Tibial nerve (tissue), 4 donors: ENCODE measurements at places on chromosomes 5 and 9. TPM values are rescaled to one million over a fixed set of nuclear protein-coding genes. Genes with fewer than 3 reads are reported as not detected.

DNA sequence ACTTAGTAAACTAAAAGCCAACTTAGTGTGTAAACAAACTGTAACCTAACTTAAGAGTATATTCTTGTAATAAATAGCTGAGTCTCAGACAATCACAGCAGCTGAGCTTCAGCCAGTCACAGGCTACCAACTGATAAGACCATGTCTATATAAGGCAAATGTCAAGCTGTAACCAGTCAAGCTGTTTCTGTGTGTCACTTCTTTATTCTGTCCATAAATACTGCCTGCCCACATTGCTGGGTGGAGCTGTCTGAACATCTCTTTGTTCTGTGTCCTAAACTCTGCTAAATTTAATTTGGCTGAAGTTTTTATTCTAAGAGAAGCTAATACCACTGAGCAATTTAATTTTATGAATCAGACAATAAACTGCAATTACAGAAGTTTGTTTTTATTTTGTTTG, 412.1 kb upstream of the CDH10 start:
- H3K4me1 ChIP-seq, result no peaks in the 10 kb centered on the region
- no peak for DNase-seq
- H3K36me3 ChIP-seq, result no peaks in the 10 kb centered on the region
- no peak overlapping the region for H3K27ac ChIP-seq

DNA sequence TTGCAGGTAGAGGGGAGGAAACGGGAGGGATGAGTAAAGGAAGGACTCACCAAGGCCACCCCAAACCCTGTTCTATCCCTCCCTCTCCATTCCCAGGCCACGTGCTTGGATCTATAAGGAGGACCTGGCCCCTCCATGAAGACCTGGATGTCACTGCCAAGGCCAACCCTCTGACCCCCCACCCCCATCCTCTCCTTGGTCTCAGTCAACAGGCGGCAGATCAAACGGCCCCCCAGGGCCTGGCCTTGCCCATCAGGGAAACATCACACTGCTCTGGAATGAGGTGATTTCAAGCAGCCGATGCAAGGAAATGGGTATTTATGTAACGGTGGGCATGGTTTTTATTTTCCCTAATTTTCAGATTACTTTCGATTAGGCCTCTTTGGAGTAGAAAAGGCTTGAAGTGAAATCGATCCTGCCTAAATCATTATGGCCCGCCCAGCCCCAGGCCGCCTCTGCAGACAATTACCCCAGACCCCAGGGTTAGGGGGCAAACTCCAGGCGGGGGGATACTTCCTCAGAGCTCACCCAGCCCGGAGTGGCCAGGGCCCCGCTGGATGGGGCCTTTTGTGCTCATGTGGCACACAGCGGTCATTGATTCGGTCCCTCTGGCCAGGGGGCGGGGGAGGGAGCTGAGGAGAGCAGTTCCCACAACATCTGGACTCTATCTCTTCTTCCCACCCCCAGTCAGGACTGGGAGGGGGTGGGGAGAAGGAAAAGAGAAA, 125.3 kb downstream of the PHF2 start:
- no peaks in the 10 kb centered on the region for H3K36me3 ChIP-seq
- no peak overlapping the region for H3K4me3 ChIP-seq
- H3K4me1 ChIP-seq, result no peaks in the 10 kb centered on the region
- no peak for DNase-seq
- H3K27me3 ChIP-seq, result no peaks in the 10 kb centered on the region

DNA sequence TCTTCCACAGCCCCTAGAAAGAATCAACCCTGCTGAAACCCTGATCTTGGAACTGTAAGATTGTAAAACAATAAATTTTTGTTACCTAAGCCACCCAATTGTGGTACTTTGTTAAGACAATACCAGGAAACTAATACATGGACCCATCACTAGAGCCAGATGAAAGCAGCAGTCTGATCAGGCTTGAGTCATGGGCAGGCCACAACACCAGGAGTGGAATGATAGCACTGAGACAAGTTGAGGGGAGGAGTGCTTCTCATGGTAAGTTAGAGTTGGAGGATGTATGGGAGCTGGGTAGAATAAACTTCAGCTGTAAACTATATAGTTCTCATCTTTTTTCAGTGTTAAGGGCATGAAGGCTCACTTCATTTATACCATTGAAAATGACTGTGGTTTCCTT, 164.4 kb upstream of the OR13F1 start:
- H3K36me3 ChIP-seq, result no peaks in the 10 kb centered on the region
- H3K27me3 ChIP-seq, result no peaks in the 10 kb centered on the region
- H3K27ac ChIP-seq, result no peak overlapping the region
- H3K4me3 ChIP-seq, result no peak overlapping the region
- H3K4me1 ChIP-seq, result no peaks in the 10 kb centered on the region

- no peak overlapping the region for H3K4me3 ChIP-seq
- no peak overlapping the region for H3K27ac ChIP-seq
- no peaks in the 10 kb centered on the region for H3K36me3 ChIP-seq
- peak; percentile 18 for DNase-seq
- H3K27me3 ChIP-seq, result no peaks in the 10 kb centered on the region
Measured at GRCh38 chr9:80175286-80176150, 603.8 kb downstream of the TLE4 start.

- no peak for DNase-seq
- H3K4me1 ChIP-seq, result peaks cover 21% of the 10 kb centered on the region
- H3K27ac ChIP-seq, result no peak overlapping the region
- no peak overlapping the region for H3K4me3 ChIP-seq
- H3K36me3 ChIP-seq, result no peaks in the 10 kb centered on the region
Measured at GRCh38 chr9:27426511-27427271, 97.4 kb upstream of the IFNK start.

Gene SSBP2
- 66.6 TPM for total RNA-seq

Gene NR6A1
- total RNA-seq, result 8.4 TPM

DNA sequence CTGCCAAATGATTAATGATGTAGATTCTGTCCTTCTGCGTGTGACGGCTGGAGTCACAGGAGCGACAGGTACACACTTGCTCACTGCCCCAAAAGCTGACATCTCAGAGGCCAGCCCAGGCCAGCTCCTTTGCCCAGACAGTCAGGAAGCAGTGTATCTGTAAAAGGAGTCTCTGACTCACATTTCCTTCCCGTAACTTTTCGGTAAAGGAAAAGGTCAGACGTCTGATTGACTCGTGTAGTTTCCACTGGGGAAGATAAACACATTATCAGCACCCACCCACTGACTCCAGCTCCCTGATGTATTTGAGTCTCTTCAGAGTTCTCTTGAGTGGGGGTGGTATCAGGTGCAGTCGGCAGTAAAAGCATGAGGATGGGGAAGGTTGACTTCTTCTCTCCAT, 64.4 kb upstream of the WWC1 start:
- DNase-seq, result no peak
- H3K4me3 ChIP-seq, result no peak overlapping the region
- no peaks in the 10 kb centered on the region for H3K27me3 ChIP-seq
- peaks cover 6% of the 10 kb centered on the region for H3K4me1 ChIP-seq

Gene CYFIP2
- total RNA-seq, result 15.7 TPM

DNA sequence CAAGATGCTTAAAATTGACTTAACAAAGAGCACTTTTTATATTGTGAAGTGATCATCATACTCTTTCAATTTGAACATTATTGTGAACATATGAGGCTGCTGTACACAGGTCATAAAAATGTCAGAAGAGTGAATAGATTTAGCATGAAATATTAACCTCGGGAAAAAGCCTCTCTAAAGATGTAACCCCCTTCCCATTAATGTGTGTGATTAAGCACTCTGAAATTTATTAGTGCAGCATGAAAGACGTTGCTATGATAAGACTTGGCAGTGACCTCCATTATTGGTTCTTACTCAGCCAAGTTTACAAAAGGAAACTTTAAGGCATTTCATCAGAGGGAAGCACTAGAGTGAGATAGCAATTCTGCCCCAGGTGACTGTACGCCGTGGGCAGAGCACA, 326.5 kb downstream of the NTRK2 start:
- H3K27me3 ChIP-seq, result no peaks in the 10 kb centered on the region
- no peak overlapping the region for H3K27ac ChIP-seq
- DNase-seq, result no peak
- H3K4me3 ChIP-seq, result no peak overlapping the region

DNA sequence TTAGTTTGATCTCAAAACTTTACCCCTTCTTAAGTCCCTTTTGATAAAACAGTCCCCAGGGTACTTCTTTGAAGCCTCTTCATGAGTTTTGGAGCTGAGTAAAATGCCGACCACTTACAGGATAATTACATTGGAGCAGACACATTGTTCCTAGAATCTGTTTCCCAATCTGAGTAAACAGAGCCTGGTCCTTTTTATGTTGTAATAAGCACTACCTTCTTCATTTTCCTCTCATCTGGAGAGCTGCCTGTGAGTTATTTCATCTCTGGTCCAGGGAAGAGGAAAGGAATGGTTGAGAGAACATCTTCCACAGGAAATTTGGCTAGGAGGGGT, 26.3 kb upstream of the GALNT10 start:
- no peak overlapping the region for H3K4me3 ChIP-seq
- no peaks in the 10 kb centered on the region for H3K36me3 ChIP-seq
- no peak for DNase-seq
- no peaks in the 10 kb centered on the region for H3K4me1 ChIP-seq
- no peak overlapping the region for H3K27ac ChIP-seq

- H3K4me1 ChIP-seq, result no peaks in the 10 kb centered on the region
- H3K27ac ChIP-seq, result peak overlapping the region; percentile 66
- H3K4me3 ChIP-seq, result no peak overlapping the region
- DNase-seq, result peak; percentile 35
- no peaks in the 10 kb centered on the region for H3K27me3 ChIP-seq
- H3K36me3 ChIP-seq, result no peaks in the 10 kb centered on the region
Measured at GRCh38 chr5:94884311-94884710, 265.8 kb downstream of the SLF1 start.

DNA sequence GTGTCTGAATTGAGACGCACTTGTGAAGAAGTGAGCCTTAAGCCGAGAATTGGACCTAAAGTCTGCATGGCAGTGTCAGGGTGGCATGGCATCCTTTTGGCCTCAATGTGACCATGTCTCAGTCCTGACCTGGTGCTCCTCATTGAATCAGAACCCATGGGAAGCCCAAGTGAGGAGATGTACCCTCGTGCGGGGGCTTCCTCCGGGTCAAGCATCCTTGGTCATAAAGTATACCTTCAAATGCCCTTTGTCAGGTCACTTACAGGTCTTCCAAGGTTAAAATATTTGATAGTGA, 202.2 kb downstream of the GADD45G start:
- H3K36me3 ChIP-seq, result no peaks in the 10 kb centered on the region
- H3K27ac ChIP-seq, result no peak overlapping the region

DNA sequence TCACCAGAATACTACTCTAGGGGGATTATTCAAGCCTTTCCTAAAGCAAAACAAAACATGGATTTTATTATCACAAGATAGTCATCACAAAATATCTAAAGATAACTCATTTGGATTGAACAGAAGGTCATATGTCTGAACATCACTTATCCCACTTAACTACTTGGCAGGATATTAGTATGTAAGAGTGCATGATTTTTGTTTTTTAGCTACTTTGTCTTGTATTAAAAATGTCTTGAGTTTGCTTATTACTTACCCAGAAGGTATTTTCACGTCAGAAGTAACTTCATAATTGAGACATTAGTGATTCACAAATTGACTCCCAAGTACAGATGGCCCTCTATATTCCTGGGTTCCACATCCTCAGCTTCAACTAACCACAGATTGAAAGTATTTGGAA, 113.8 kb downstream of the TLE4 start:
- no peak for DNase-seq
- H3K27me3 ChIP-seq, result no peaks in the 10 kb centered on the region
- H3K27ac ChIP-seq, result no peak overlapping the region
- no peak overlapping the region for H3K4me3 ChIP-seq
- H3K36me3 ChIP-seq, result no peaks in the 10 kb centered on the region

Gene DAB2IP
- total RNA-seq, result 52.5 TPM
